ENCODE measurements at places on chromosomes 4 and X. TPM values are rescaled to one million over a fixed set of nuclear protein-coding genes. Genes with fewer than 3 reads are reported as not detected.

The DCAF16 gene
- polyA plus RNA-seq, result 9.2 TPM

The ARAP2 gene
- polyA plus RNA-seq, result 0.72 TPM

The ZMAT1 gene
- polyA plus RNA-seq, result 5.9 TPM

The TRIM61 gene
- polyA plus RNA-seq, result 2.3 TPM

The AMER1 gene
- polyA plus RNA-seq, result 2.4 TPM

The CT45A3 gene
- not detected for polyA plus RNA-seq

The LNX1 gene
- 6.8 TPM for polyA plus RNA-seq

The LGI2 gene
- polyA plus RNA-seq, result 2.4 TPM

The POLN gene
- 1.5 TPM for polyA plus RNA-seq

The GAGE12F gene
- polyA plus RNA-seq, result not detected

The SRP72 gene
- polyA plus RNA-seq, result 16.5 TPM

The CENPI gene
- polyA plus RNA-seq, result 0.38 TPM

The SPANXA2 gene
- not detected for polyA plus RNA-seq

The SOD3 gene
- polyA plus RNA-seq, result 59.2 TPM

The CT45A2 gene
- not detected for polyA plus RNA-seq

The CCKAR gene
- polyA plus RNA-seq, result not detected

The PSAPL1 gene
- polyA plus RNA-seq, result not detected

The CRMP1 gene
- polyA plus RNA-seq, result 0.43 TPM

The HCFC1 gene
- polyA plus RNA-seq, result 17.3 TPM

The AFP gene
- polyA plus RNA-seq, result not detected

The USP26 gene
- not detected for polyA plus RNA-seq

The UCP1 gene
- 2.2 TPM for polyA plus RNA-seq

The LRCH2 gene
- polyA plus RNA-seq, result 3.6 TPM

The RTL5 gene
- polyA plus RNA-seq, result 2.7 TPM

The ASMT gene
- polyA plus RNA-seq, result not detected

The GPR82 gene
- 0.02 TPM for polyA plus RNA-seq

The FGD1 gene
- 5.0 TPM for polyA plus RNA-seq

The RNF150 gene
- 10.1 TPM for polyA plus RNA-seq

The NAP1L2 gene
- 8.6 TPM for polyA plus RNA-seq

The HSPA4L gene
- polyA plus RNA-seq, result 2.1 TPM

The TMPRSS11F gene
- polyA plus RNA-seq, result not detected

The USP17L29 gene
- polyA plus RNA-seq, result not detected

The MAGEB10 gene
- not detected for polyA plus RNA-seq

The SPIN2A gene
- polyA plus RNA-seq, result 0.23 TPM

The NDUFC1 gene
- polyA plus RNA-seq, result 382 TPM

The C4orf51 gene
- polyA plus RNA-seq, result not detected

The CFAP99 gene
- not detected for polyA plus RNA-seq

The TEC gene
- polyA plus RNA-seq, result 0.84 TPM

The VCX2 gene
- not detected for polyA plus RNA-seq

The JADE3 gene
- 2.5 TPM for polyA plus RNA-seq

The MBNL3 gene
- 19.2 TPM for polyA plus RNA-seq

The KLHL34 gene
- polyA plus RNA-seq, result 1.5 TPM

The LEF1 gene
- polyA plus RNA-seq, result 0.20 TPM

The ADH1B gene
- 164 TPM for polyA plus RNA-seq

The CCDC110 gene
- 1.3 TPM for polyA plus RNA-seq

The ASB5 gene
- polyA plus RNA-seq, result 1.4 TPM

The PAK3 gene
- polyA plus RNA-seq, result 0.02 TPM

The ZNF711 gene
- polyA plus RNA-seq, result 3.6 TPM

The MAGEC3 gene
- polyA plus RNA-seq, result not detected

The PPP2R2C gene
- polyA plus RNA-seq, result 2.8 TPM

The MAGEE1 gene
- 2.9 TPM for polyA plus RNA-seq

The PIN4 gene
- polyA plus RNA-seq, result 22.4 TPM

The CPZ gene
- 1.5 TPM for polyA plus RNA-seq

The CACNA1F gene
- polyA plus RNA-seq, result 0.09 TPM

The GPR119 gene
- not detected for polyA plus RNA-seq

The NUP62CL gene
- 0.52 TPM for polyA plus RNA-seq

The FAM133A gene
- 0.27 TPM for polyA plus RNA-seq

The DLG3 gene
- 7.3 TPM for polyA plus RNA-seq

The EMCN gene
- 21.8 TPM for polyA plus RNA-seq

The NUDT10 gene
- 1.2 TPM for polyA plus RNA-seq

Measured in right cardiac atrium (tissue), 5 donors.